ENCODE measurements at places on chromosomes 1 and 21.
A peak's percentile ranks its signal among the peaks of the same experiment; 100 is the strongest.

GRCh38 chr1:228900886-228901392 is 165.7 kb downstream of the RHOU start:
- no peak for DNase-seq

DNA sequence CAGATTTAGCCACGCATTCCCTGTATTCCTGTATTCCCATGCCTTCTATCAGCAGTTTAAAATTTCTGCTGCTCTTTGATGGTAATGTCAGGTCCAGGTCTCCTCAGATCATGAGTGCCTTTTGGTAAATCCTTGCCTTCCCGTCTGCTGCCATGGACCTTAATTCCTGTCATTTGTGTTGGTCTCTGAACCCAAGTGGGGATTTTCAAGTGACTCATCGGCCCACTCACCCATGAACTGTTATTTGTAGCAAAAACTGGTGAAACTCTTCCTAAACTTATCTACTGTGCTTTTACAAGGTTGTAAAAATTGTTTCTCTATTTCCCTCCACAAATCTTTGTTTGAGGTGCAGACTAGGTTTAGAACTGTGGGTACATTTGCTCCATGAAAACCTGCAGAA is 47.4 kb downstream of the ACTN2 start:
- no peak for DNase-seq

DNA sequence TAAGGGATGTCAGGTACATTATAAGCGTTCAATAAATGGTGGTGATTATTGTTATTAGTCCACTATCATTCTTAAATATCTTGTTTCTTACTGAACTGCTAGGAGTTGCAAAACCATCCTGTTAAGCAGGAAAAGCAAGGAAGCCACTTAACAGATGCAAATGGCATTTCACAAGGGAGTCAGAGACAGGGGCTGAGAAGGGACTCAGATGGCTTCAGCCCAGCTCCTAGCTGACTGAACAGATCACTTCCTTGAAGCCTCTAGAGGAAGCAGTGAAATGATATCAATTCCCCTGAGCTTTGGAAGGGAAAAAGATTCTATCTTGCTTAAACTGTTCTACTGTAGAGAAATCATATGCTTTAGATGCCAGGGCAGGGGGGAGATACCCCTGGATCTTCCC is 151.5 kb downstream of the ST6GALNAC5 start:
- no peak for DNase-seq

- no peak for DNase-seq
Observed at GRCh38 chr1:13581446-13581845, 2.2 kb upstream of the PDPN start.

GRCh38 chr1:94892604-94893254 is 34.2 kb downstream of the CNN3 start:
- DNase-seq, result no peak

- DNase-seq, result peak; percentile 41
Observed at GRCh38 chr1:209689477-209689876, 14.3 kb downstream of the G0S2 start.

GRCh38 chr1:175864183-175864582 is 120.8 kb upstream of the TNR start:
- no peak for DNase-seq

GRCh38 chr1:164064501-164064900 is 494.5 kb upstream of the PBX1 start:
- DNase-seq, result no peak

DNA sequence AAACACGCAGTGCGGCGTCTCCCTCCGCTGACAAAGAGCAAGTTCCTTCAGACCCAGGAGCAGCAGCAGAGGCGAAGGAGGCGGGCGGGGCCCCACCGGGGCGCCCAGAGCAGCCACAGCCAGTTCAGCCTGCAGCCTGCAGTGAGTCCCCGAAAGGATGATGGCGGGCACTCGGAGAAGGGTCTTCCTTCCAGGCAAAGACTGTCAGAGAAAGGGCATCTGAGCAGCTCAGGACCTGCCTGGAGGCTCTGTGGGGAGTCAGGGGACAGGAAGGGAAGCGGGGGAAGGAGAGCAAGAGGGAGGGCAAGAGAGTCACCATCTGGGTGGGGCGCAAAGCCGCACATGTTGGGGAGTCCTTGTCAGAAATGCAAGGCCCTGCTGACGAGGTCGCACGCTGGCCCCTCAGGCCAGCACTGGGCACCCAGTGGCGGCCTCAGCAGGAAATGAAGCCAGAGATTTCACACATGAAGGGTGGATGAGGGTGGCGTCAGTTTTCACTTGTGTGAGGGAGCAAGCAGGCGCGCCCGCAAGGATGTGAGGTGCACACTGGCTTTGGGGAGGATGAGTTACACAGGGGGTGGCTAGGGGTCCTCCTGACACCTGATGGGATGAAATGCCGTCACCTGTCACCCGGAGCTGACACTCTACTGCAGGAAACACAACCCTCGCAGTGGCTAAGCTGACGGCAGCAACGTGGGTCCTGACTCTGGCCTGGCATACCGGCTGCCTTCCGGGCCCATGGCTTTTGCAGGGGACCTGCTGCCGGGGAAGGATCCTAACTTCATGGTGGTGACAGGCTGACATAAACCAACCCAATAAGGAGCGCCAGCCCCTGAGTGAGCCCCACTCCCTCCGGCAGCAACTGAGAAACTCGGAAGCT is 6.6 kb downstream of the LRRC47 start:
- DNase-seq, result no peak

DNA sequence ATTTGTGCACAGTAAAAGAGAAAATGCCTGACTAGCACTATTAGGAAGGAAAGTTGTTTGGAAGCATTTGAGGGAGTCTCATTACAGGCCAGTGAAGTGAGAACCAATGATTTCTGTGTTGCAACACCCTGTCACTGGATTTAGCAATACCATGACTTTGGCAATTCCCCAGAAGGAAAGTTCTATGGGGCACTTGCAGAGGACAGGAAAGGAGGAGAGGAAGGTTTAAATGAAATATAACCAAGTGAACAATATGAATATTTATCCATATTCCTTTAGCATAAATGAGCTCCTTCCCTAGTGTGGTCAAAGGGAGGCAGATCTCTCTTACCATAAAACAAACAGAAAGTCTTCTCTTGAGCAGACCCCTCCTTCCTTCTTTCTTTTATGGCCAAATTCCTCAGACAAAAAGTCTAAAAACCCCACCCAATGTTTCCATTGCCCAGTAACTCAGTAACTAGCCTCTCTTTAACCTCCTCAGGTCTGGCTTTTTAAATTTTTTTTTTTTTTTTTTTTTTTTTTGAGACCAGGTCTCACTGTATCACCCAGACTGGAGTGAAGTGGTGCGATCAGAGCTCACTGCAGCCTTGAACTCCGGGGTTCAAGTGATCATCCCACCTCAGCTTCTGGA is 5.5 kb downstream of the TLR5 start:
- DNase-seq, result peak; percentile 87

- DNase-seq, result peak; percentile 64
Observed at GRCh38 chr1:162666006-162666645, 33.9 kb downstream of the DDR2 start.

- DNase-seq, result no peak
Observed at GRCh38 chr1:179921472-179921871, 33.1 kb upstream of the CEP350 start.

DNA sequence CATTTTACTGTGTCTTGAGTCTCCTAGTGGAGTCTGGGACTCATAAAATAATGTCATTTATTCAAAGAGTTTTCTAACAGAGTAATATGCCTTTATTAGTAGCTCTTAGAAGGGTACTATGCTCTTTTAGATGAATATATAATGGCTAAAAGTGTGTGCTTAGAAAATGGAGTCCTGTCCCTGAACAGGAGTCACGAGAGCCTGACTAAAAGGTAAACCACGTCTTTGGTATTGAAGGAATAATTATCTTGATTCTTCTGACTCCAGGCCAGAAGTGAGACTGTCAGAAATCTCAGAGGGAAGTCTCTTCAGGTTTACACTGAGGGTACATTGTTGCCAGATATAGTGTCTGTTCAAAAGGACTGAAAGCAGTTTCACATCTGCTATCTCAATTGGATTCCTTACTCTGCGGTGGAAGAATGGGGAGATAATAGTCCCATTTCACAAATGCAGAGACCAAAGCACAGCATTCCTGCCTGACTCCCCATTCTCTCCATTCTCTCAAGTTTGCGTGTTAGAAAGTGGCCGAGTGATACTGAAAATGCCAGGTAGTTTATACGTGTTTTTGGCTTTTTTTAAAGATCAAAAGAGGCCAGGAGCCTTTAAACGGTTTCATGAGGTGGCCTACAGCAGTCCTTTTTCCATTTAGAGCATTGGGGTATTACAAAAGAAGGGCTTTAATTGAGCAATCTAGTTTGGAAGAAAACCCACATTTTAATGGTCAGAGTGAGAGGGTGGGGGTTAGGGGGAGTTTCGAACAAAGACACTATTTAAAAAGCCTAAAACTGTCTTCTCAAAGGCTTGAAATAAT is 176.6 kb downstream of the VPS13D start:
- peak; percentile 85 for DNase-seq

DNA sequence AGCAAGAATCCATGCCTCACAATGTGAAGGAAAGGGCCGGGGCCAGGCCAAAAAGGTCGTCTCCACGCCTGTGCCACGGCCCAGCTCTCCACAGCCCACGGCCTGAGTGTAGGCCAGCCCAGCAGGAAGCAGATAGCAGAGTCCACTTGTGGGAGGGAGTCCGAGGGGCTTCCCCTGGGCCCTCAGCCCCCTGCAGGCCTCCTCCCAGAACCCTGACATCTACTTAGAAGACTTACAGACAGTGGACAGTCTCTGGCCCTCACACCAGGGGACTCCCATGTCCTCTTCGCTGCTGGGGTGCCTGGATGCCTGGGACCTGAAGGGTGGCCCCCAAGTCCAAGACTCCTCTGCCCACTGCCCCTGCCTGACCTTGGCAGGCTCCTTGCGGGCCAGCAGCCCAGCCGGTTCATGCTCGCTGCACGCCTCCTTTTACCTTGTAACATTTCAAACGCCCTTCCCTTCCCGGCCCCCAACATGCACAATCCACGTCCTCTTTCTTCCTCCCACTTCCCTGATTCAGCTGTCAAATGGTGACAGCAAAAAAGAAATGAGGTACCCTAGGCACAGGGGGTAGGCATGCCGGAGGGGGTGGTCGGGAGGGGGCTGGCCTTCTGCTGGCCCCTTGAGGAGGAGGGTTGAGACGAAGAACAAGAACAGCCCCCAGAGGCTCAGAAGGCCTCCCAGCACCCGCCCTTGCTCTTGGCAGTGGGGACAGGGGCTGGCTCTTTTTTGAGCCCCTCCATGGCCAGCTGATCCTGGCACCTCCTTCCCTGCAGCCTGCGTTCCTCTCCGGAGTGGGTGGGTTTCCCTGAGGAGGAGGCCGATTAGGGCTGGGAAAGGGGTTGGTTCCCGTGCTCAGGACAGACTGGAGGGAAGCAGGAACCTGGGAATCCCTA is 997 bp upstream of the PTPN7 start:
- DNase-seq, result no peak

DNA sequence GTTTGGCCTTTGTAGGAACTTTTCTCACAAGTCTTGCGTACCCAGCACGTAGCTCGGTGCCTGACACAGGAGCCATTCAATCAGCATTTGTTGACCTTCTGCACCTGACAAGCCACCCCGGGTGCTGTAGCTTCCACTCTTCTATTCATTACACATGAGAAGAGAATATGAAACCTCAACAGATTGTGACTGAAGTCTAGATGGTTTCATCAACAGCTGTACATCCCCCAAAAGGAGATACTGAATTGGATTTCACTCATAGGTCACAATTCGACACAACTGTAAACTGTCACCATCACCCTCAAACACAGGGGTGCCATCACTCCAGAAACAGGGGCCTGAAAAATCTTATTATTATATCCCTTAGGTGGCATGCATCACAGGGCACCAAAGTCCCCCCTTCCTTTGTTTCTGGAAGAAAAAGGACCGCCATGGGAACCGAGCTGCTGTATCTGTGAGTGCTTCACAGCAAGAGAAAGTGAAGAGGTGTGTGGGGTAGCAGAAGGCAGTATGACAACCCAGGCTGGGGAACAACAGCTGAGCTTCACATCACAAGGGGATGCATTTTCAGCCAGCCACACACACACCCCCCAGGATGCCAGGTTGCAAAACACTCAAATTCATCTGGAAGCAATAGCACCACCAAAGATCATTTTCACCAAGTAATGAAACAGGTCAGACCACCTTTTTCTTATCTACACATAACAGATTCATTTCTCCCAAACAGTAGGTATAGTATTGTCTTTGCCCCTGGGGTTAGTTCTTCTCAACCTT is 225.7 kb downstream of the TOMM20 start:
- no peak for DNase-seq

GRCh38 chr1:93842750-93843500 is 36.1 kb downstream of the DNTTIP2 start:
- DNase-seq, result peak; percentile 79

DNA sequence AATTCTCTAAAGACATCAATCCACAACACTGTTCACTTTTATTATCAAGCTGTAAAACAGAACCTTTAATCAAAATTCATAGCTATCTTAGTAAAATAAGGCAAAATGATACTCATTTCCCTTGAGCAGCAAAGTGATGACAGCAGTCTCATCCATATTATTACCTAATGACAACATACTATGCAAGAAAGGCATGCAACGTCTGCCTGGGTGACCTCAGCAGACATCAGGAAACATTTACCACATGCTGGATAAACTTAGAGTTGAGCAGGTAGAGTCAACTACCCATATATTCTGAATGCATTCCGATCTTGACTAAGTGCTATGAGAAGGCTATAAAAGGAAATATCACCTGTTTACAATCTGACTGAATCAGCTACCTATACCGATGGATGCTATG is 145.1 kb downstream of the SIPA1L2 start:
- DNase-seq, result no peak

GRCh38 chr1:82978461-82979324 is 1020.2 kb downstream of the TTLL7 start:
- DNase-seq, result no peak

DNA sequence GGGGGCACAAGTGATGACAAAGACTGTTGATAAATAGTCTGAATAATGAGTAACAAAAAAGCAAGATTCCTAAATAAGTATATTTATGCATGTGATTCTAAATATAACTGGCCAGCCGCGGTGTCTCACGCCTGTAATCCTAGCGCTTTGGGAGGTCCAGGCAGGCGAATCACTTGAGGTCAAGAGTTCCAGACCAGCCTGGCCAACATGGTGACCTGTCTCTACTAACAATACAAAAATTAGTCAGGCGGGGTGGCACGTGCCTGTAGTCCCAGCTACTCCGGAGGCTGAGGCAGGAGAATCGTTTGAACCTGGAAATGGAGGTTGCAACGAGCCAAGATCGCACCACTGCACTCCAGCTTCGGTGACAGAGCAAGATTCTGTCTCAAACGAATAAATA is 161.5 kb downstream of the TOMM20 start:
- DNase-seq, result no peak

DNA sequence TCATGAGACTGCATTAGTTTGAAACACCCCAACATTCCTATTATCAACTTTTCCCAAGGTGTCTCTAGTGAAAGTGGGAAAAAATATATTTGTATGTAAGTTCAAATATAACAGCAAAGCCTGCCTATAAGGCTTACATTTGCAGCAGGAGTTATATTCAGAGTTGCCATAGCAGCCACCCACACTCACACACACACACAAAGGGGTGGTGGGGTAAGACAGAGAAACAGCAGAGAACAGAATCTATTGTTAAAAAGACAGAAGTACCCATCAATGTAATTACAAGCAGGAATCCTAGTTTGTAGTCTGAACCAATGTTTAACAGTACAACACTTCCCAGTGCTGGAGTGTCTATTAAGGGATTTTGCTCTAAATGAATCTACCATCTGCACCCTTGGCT is 55.0 kb downstream of the PLPPR5 start:
- DNase-seq, result no peak

GRCh38 chr1:54408147-54409066 is 2.2 kb upstream of the SSBP3 start:
- DNase-seq, result peak; percentile 80
